ENCODE measurements at places on chromosomes 7 and 10.

GRCh38 chr10:102420181-102420713 lies 389 bp upstream of the FBXL15 start:
- no peak for DNase-seq

GRCh38 chr10:23345861-23346260 lies 1.3 kb upstream of the C10orf67 start:
- no peak for DNase-seq

GRCh38 chr10:94069884-94070283 lies 76.2 kb downstream of the PLCE1 start:
- DNase-seq, result no peak

GRCh38 chr7:110620110-110620735 lies 470.7 kb upstream of the LRRN3 start:
- DNase-seq, result no peak

GRCh38 chr10:131617113-131617858 lies 283.5 kb upstream of the PPP2R2D start:
- DNase-seq, result no peak

DNA sequence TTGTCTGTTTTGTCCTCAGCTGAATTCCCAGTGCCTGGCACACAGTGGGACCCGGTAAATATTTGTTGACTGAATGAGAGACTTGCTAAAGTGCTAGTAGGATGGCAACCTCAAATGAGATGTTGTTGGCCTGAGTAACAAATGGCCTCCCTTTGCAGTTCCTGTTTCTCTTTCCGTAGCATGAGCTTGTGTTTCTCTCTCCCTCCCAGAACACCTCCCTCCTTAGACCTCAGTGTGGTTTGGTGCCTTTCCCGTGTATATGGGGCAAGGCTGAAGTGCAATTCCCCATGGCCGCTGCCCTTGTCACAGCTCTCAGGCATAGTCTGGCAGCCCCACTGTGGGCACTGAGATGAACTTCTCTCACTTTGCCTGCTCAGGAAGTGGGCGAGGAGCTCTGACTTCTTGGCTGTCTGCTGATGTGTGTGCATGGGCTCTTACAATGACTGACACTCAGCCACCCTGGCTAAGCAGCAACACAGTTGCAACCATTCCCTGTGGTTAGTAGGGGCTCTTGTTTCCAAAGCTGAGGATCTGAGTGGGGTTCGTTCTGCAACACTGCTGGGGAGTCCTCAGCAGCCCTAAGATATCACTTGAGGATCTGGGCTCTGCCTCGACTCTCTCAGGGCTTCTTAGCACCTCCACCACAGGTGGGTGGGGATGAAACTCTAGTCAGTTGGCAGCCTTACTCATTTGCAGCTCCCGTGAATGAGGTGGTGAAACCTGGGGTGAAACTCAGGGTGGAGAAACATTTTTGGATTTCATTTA lies 136.1 kb downstream of the ICA1 start:
- peak; percentile 51 for DNase-seq

GRCh38 chr7:81285142-81285871 lies 366.5 kb upstream of the SEMA3C start:
- DNase-seq, result no peak

- no peak for DNase-seq
Measured at GRCh38 chr7:135517060-135517459, 7.2 kb upstream of the CNOT4 start.

- DNase-seq, result no peak
Measured at GRCh38 chr7:21942955-21943354, 2.7 kb downstream of the CDCA7L start.

- no peak for DNase-seq
Measured at GRCh38 chr7:98913612-98914011, 35.3 kb downstream of the TRRAP start.

- DNase-seq, result no peak
Measured at GRCh38 chr7:42493436-42494198, 256.6 kb upstream of the GLI3 start.

- peak; percentile 66 for DNase-seq
Measured at GRCh38 chr10:116385994-116386809, 41.4 kb upstream of the PNLIPRP3 start.

DNA sequence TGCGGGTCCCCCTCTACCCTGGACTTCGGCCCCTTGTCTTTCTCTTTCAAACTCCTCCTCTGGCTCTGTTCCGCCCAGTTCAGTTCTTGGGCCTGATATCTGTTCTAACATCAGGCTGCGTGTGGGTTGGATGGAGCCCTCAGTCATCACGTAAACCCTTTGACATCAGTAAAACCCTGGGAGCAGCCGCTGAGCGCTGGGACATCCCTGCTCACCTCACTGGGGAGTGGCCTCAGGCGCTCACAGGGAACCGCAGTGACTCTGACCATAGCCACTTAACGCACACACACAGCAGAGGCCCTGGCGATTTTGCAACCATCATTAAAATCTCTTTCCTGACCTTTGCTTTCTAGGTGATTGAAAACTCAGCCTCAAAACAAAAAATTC lies 113.3 kb downstream of the CYTH3 start:
- no peak for DNase-seq

DNA sequence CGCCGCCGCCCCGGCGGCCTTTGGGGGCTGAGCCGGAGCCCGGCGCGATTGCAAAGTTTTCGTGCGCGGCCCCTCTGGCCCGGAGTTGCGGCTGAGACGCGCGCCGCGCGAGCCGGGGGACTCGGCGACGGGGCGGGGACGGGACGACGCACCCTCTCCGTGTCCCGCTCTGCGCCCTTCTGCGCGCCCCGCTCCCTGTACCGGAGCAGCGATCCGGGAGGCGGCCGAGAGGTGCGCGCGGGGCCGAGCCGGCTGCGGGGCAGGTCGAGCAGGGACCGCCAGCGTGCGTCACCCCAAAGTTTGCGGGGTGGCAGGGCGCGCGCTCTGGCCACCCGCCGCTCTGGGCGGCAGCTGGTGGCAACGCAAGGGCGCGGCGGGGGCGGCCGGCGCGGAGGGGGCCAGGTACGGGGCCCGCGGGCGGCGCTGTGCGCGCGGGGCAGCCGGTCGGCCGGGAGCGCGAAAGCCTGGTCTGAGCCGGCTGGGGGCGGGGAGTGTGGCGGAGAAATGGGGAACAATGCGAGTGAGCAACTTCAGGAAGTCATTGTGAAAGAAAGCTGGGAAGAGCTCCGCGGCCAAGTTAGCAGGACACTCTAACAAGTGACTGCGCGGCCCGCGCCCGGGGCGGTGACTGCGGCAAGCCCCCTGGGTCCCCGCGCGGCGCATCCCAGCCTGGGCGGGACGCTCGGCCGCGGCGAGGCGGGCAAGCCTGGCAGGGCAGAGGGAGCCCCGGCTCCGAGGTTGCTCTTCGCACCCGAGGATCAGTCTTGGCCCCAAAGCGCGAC lies at the start of gene IKZF1:
Gene IKZF1 (plus strand): TSS at position 588 of the 782 bp plus-strand sequence. CDS start 14,346 bp downstream, outside the sequence.
- DNase-seq, result peak; percentile 79

DNA sequence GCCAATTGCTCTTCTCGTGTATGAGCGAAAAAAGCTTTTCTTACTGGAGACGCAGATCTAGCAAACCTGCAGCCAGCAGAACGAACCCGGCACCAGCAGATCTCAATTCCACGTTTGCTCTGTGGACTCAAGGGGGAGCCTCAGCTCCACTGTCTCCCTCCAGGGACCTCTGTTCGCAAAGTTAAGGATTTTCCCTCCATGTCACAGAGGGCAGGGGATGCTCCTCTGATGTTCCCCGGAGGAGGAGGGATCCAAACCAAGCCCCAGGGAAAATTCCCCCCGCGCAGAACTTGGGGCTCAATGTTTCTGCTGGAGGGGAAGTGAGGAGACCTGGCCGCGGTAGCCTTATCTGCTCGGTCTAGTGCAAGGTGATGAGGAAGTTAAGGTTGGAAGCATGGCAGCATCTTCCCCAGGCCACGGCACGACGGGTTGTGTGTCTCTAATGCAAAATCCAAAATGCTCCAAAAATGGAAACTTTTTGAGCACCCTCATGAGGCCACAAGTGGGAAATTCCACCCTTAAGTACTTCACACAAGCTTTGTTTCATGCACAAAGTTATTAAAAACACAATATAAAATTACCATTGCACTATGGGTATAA lies 9.0 kb downstream of the IQCE start:
- peak; percentile 59 for DNase-seq

GRCh38 chr7:7967886-7968543 lies 581 bp upstream of the GLCCI1 start:
- DNase-seq, result no peak

GRCh38 chr7:98287486-98287959 lies 6.0 kb downstream of the BRI3 start:
- DNase-seq, result peak; percentile 53

DNA sequence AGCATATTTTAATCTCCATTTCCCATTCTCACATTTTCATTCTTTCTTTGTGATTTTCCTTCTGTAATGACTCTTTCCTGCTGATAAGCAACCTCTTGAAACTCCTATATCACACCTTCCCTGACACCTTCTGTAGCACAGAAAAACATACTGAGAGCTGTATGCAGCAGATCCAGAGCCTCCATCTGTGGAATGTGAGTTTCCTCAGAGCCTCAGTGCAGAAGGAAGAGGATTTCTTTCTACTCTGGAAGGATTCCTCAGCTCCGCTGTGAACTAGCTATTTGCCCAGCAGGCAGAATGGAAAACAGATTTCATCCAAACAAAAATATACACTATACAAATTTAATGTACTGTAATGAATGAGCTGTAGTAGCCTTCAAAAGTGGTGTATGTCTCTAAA lies 841.3 kb upstream of the ZWINT start:
- no peak for DNase-seq

- DNase-seq, result no peak
Measured at GRCh38 chr7:97401398-97401797, 283.9 kb downstream of the SDHAF3 start.

DNA sequence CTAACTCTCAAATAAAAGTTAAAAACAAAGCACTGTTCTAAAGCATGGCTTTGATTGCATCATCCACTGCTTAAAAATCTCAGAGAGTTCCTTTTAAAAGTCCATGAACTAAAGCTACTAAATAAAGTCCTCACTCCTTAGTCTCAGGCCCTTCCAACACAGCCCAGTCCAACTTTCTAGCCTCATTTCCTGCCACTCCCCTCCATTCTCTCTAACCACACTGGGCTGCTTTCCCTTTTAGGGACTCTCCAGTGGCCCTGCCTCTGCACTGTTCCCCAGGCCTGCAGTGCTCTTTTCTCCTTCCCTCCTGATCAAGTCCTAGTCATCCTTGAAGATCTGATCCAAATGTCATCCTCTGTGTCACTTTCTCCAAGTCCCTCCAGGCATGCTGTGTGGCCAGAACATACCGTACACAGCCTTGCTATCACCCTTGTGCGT lies 56.9 kb upstream of the PPP1R3C start:
- DNase-seq, result no peak

GRCh38 chr10:84539216-84539615 lies 210.8 kb downstream of the CCSER2 start:
- no peak for DNase-seq

GRCh38 chr7:54419209-54419608 lies 123.0 kb upstream of the VSTM2A start:
- no peak for DNase-seq
